ENCODE measurements at places on chromosomes 4 and X.

GRCh38 chr4:90128961-90129495, 1.8 kb downstream of the CCSER1 start:
- no peak for DNase-seq

DNA sequence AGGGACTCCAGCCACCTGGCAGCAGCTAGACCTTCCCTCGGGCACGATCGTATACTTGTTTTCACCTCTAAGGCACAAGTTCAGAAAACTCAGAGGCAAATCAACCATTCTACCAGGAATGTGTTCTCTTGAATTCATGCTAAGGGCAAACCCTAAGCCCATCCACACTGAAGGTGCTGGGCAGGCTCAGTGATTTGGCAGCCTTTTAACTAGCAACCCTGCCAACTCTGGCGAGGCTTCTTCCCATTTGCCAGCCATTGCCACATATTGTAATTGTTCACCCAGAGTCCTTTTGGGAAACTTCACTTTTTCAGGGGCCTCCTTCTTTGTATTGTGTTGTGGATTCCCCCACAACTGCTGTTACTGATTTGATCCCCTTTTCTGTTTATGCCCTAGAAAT, 298.6 kb upstream of the LDB2 start:
- no peak for DNase-seq

DNA sequence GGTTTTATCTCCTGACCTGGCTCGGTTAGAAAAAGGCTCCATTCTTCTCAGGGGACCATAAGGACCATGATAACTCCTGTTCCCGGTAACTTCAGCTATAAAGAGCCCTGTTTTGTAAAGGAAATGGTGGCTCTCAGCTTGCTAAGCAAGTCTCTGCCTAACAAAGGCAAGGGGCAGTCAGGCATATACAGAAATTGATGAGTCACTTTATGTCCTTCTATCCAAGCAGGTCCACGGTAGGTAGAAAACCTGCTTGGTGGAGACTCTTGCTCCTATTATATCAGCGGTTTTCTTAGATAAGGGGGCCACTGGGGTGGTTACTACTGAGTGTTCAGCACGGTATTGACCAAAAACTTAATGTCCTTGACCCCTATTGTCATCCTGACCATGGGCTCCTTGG, 203.0 kb upstream of the KLF8 start:
- DNase-seq = no peak

DNA sequence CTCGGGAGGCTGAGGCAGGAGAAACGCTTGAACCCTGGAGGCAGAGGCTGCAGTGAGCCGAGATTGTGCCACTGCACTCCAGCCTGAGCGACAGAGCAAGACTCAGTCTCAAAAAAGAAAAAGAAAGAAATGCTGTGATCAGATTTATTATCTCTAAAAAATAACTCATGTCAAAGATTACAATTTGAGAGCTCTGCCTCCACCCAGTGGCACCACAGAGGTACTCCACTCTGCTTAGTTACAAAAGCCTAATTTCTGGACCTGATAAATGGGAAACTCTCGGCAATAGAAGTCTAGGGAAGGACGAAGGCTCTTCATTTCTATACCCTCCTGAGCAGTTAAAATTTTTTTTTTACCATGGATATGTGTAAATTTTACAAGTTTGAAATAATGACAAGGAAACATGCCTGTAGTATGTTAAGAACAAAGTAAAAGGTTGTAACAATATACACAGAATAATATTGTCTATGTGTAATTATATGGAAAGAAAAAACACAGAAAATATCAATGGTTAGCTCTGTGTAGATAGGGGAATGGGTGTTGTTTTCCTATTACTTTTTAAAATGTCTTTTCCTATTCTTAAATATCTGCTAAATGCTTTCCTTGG, 149.8 kb downstream of the STIM2 start:
- DNase-seq = peak; percentile 27

GRCh38 chr4:3374011-3374645, 67.6 kb upstream of the HGFAC start:
- DNase-seq = no peak
